ENCODE measurements at places on chromosomes 3 and 15.

DNA sequence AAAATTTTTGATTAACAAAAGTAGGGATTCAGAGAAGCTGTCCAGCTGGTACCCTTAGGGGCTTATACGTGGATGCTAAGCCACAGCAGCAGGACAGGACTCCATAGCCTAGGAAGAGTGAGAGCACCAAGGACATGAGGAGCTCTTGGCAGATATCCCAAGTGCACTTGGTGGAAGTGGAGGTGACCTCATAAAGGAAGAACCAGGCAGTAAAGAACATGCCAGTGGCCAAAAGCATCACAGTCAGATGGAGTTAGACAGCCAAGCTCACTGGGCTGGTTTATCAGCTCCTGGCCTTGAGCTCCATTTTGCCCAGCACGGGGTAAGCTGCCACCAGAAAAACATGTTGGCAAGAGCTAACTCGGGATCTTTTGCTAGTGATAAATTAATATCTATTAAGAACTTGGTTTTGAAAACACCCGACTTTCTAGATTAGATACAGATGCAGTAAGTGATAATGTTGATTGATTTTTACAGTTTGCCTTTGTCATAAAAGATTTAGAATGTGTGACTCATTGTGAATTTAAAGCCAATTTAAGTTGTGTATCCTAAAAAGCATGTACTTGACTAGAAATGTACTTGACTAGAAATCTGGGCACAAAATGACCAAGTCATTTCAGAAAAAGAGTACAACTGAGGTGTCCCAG is 108.0 kb downstream of the CMSS1 start:
- DNase-seq = no peak

GRCh38 chr3:45082142-45082538 is 56.0 kb downstream of the CLEC3B start:
- no peak for DNase-seq

DNA sequence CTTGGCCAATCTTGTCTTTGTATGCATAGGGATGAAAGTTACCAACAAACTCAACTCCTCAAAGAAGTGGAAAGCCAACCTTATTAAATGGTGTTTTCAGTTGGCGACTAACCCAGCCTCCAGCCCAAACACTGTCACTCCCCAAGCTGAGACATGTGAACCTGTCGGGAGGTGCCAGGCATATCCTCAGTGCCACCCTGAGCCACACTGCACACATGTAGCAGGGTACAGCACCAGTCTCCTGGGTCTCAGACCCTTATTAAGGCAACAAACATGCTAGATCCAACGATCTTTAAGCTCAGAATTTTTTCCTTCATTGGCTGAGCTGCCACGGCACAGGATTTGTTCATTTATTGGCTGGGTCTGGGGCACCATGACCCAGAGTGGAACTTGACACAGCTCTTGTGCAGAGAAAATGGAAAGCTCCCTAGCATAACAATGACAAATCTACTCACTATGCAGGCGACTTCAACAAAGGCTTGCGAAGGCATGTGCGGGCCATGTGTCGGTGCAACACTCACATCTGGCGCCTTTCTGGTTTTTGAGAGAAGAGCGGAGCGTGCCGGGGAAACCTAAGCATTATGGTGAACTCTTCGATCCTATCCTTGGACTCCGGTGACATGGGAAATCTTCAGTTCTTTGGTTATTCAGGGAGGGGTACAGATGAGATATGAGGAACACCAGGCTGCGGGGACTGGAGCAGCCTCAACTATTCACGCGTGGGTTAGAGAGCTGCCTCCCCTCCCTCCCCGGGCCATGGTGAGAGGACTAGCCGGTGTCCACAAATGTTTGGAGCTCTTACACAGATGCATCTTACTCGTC is 190.1 kb downstream of the FAM43A start:
- no peak for DNase-seq

- DNase-seq = no peak
These were observed 326.7 kb upstream of the ROPN1 start for GRCh38 chr3:124318656-124319055.

DNA sequence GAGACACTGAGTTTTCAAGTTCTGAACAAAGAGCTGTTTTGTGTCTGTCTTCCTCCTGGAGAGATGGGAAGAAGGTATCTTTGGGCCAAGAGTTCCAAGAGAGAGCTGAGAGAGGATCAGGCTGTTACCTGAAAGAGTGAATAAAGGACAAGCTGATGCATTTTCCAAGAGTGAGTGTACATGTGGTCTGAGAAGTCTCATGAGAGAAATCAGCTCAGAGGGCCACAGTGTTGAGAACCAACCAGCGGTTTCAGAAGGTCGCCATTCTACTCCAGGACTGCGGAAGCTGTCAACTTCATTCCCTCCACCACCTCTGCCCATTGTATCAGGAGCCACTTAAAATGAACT is 42.7 kb upstream of the PPP2R3A start:
- DNase-seq = no peak

- no peak for DNase-seq
These were observed 13.9 kb upstream of the RTP1 start for GRCh38 chr3:187183210-187183862.

DNA sequence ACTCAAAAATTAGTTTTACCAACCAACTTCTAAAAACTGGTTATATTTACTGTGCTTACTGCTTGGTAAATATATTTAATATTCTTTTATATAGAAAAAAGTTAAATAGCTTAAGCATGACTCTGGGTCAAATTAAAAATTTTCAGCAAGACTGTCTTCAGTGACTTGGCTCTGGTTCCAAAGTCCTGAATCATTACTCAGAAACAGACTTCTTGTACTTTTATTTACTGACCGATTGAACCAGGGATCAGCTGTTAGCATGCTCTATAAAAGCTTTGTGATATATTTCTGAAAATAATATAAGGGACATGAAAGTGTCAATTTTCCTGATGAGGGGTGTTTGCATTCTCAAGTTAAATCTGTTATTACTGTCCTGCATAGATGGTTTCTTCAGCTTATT is 164.3 kb downstream of the MCTP2 start:
- DNase-seq = no peak
